Endothelial cell (in vitro differentiated cells): ENCODE measurements at places on chromosomes 7 and 10.

GRCh38 chr10:77504196-77504872, 133.3 kb downstream of the KCNMA1 start:
- no peak for DNase-seq

DNA sequence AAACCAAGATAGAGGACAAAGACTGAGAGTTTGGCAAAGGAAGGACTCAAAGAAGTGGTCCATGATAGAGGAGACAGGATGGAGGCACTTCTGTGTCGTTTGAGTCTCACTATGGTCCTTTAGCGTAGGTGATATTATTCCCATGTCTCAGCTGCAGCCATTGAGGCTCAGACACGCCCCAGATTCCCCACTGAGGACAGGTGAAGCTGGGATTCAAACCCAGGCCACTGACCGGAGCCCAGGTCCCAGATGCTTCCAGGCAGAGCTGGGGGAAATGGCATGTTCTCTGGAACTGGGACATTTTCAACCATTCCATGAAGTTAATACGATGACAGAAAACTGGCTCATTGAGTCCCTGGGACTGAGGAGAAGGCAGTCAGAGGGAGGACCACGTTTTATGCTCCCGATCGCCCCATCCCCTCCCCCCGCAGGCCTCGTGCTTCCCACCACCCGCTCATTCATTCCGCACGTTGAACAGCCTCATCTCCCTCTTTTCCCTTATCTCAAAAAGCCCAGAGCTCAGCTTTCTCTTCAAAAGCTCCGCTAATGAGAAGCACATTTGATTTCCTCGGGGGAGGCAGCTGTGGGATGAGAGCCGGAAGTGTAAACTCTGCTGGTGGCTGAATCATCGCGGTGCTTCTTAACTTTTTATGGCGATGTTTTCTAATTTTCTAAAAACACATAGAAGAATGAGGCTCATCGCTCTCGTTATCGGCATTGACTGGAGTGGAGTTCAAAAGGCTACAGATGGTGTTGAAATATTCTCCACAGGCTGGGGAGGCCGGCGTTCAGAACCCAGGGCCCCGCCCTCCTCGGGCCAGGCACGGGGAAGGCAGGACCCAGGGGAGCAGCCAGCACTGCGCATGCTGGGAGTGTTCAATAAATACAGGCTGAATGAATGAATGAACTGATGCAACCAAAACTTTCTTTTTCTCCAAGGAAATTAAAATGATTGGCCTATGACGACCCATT, 64.0 kb downstream of the OAT start:
- DNase-seq = no peak

GRCh38 chr10:114823077-114823463, 1.5 kb downstream of the FHIP2A start:
- no peak for DNase-seq

- no peak for DNase-seq
These were observed 5.2 kb downstream of the CSTF2T start for GRCh38 chr10:51694086-51694768.

DNA sequence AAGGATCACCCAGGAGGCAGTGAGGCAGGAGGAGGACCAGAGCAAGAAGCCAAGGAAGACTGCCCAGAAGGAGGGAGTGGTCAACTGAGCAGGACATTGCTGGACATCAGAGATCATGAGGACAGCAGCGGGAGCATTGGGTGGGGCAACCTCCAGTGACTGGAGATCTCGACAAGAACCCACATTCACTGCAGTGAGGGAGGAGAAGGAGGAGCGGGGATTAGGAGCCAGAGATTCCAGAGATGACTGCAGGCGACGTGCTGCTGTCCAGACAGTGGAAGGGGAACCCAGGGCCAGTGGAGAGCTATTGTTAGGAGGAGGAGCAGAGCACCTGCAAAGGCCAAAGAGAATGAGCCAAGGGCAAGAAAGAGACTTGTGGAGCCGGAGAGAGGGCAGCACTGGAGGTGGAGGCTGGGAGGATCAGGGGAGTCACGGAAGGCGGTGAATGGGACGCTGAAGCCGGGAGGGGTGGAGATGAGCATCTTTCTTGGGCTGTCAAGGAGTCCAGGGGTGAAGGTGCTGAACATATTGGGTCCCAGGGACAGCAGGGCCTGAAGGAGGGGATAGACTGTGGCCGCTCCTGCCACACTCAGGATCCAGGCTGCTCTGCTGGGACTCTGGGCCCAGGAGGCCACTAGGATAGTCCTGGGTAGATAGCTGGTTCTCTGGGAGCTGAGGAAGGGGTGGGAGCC, 140.1 kb upstream of the UNC5B start:
- DNase-seq = no peak

- no peak for DNase-seq
These were observed 61.6 kb downstream of the DENND11 start for GRCh38 chr7:141640239-141640840.
